DMS79 treated with DMSO at 0.1 percent for 48 hours (cell line): ENCODE measurements at places on chromosomes 4 and X.
A peak's percentile ranks its signal among the peaks of the same experiment; 100 is the strongest.

DNA sequence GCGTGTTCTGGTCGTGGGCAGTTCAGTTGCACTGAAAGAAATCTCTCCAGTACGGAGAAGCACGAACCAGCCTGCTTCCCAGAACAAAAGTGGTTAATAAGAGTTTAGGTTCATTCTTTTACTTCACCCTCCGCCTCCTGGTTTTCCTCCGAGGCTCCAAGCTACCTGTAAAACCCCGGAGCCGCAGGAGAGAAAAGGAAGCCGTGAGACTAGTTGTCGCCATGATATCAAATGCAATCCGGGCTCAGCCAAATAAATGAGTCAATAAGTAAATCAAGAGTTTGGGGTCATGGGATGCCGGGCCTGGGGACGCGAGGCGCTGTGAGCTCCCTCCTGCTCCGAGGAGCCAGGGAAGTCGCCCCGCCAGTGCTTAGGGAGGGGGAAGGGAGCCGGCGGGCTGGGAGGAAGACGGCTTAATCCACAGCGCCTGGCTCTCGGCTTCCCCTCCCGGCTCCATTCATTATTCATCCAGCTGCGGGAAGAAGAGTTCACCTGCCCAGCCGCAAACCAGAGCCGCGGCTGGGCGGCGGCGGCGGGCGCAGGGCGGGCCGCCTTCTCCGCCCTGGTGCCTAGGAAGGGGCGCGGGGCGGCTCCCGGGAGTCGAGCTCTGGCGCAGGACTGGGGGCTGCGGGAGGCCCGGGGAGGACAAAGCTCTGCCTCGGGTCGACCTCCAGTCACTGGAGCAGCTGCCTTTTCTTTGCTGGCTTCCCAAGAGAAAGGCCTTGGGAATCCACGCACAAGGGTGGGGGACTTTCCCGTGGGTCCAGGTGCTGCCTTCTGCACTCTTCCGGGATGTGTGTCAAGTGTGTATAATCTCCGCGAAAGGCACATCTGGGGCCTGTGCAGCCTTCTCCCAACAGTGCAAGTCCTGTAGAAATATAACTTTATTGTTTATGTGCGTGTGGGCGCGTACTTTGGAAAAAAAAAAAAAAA is 1.7 kb downstream of the FRAS1 start:
- DNase-seq = peak; percentile 58

DNA sequence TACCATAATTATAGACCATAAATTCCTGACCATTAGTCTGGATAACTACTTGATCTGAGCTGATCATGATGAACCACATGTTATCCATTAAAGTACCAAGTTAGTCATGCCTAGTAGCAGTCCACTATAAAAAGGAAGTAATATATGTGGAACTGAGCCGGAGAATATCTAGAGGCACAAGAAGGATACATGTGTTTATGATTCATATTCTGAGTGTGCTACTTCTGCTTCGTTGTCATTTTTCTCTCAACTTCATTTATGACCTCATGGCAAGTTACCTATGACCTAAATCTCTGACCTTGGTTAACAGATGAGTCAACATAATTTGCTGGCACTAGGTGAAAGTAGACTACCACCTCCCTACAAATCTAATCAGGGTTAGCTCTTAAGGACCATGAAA is 56.5 kb upstream of the ANKRD17 start:
- no peak for DNase-seq

DNA sequence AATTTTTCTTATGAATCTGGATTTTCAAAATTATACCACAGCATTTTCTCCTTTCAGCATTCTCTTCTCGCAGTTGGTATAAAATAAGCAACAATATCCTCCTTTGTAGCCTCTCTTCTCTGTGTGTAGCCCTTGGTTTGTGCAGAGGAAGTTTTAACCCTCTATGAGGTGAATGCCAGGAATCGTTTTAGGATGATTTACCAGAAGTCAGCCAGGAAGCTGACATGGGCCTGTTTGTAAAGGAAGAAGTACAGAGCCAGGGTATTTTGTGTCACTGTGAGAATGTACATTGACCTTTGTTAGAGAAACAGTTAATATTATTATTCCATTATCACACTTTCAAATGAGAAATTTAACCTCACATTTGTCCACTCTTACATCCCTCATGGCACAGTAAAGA is 88.9 kb upstream of the RPL34 start:
- no peak for DNase-seq

- no peak for DNase-seq
Measured at GRCh38 chrX:112759512-112759911, 79.8 kb upstream of the LHFPL1 start.

DNA sequence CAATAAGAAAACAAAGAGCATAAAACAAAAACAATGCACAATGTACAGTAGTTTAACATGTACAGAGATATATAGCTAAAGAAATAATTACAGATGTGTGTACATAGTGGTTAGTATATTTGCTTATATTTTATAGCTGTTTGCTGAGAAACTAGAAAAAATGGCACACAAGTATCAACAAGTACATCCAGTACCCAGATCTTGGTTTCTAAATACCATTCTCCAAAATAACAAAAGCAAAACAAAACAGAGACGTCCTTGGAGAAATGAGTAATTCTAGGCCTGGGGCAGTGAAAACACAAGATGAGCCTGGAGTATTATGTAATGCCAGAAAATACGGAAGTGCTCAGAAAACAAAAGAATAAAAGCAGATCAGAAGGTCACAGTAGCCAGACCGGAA is 189.6 kb downstream of the TMEM47 start:
- DNase-seq = no peak

DNA sequence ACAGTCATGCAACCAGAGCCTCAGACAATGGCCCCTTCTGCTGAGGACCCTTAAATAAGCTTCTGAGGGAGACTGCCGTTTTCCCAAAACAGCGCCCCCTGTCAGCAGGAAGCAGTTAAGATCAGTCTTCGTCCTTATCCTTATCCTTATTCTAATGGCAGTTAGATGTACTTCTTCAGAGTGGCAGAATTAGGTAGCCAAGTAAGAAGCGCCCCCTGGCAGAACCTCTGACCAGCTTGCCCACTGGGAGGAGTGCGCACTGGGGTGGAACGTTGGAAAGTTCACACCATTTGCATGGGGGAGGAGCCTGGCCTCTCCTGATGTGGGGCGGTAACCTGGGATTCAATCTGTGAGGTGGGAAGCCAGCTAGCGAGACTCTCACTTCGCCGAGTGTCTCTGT is 133.6 kb upstream of the QRFPR start:
- DNase-seq = no peak

GRCh38 chrX:125198546-125198945 is 121.1 kb upstream of the TEX13C start:
- DNase-seq = no peak

DNA sequence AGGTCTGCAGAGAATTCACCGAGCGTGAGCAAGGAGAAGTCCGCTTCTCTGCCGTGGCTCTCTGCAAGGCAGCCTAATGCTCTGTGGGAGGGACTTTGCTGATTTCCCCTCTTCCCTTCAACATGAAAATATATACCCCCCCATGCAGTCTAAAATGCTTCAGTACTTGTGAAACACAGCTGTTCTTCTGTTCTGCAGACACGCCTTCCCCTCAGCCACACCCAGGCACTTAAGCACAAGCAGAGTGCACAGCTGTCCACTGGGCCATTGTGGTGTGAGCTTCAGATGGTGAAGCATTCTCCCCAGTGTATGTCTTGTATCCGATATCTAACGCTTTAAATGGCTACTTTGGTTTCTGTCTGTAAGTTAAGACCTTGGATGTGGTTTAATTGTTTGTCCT is 11.3 kb downstream of the UCHL1 start:
- no peak for DNase-seq

- no peak for DNase-seq
Measured at GRCh38 chr4:98508829-98509598, 149.4 kb downstream of the TSPAN5 start.

DNA sequence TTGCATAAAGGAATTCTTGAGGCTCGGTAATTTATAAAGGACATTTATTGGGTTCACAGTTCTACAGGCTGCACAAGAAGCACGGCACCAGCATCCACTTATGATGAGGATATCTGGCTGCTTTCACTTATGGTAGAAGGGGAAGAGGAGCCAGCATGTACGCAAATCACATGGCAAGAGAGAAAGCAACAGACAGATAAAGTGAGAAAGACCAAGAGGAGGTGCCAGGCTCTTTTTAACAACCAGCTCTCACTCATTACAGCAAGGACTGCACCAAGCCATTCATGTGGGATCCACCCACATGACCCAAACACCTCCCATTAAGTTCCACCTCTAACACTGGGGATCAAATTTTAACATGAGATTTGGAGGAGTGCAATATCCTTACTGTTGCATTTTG is 1198.2 kb downstream of the ADGRL3 start:
- DNase-seq = no peak

DNA sequence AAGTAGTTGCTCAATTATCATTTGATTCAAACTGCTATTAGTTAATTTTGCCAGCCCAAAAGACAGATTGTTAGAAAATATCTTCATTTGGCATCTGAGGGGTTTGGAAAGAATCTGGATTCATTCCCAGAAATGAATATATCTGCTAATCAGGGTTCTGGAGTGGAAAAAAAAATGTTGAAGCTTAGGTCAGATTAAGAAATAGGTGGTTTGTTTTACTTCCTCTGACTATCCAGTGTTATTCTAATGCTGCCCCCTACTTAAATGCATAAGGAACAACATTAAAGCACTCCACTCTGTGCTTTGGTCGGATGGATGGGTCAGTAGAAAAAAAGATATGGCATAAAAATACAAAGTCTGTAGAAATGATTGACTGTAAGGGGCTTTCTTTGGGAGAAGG is 89.0 kb downstream of the LUZP4 start:
- no peak for DNase-seq

DNA sequence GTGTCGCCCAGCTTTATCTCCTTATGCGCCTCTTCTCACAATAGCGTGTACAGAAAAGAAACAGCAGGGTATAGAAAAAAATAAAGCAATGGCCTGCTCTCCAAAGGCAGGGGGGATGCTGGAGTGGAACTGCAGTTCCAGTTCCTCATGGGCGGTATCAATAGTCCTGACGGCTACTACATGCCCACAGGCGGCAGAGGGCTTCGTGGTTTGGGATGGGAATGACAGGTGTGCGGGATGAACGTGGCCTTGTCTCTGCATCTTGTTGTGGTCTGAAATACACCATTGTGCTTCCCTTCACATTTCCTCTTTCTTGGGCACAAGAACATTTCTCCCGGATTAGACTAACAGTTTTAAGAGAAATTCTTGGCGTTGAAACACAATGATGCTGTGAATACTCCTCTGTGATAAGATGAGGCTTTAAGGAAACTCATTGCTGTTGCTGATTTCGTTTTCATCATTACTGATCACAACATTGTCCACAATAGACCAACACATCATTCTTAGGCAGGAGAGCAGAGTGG is 124.1 kb upstream of the IGFBP7 start:
- no peak for DNase-seq

DNA sequence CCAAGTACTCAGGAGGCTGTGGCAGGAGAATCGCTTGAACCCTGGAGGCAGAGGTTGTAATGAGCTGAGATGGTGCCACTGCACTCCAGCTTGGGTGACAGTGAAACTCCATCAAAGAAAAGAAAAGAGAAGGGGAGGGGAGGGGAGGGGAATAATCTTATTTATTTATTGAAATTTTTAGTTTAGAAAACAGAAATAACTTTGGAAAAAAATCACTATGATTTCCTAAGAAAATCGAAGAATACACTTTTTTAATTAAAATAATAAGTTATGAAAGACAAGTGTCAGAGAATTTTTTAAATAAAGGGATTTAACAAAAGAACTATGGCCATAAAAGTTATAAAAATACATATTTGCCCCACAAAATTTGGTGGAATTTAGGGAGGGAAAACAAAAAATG is 836.9 kb upstream of the HS3ST1 start:
- DNase-seq = no peak

GRCh38 chr4:34492414-34492813 is 1751.9 kb downstream of the ARAP2 start:
- DNase-seq = no peak

- DNase-seq = no peak
Measured at GRCh38 chr4:52751487-52751911, 274 bp upstream of the ERVMER34-1 start.

- no peak for DNase-seq
Measured at GRCh38 chrX:147811803-147812202, 99.9 kb upstream of the FMR1 start.
